ENCODE measurements at places on chromosomes 12 and 14.

GRCh38 chr14:43215524-43215923 is 1291.6 kb downstream of the FSCB start:
- DNase-seq, result no peak

DNA sequence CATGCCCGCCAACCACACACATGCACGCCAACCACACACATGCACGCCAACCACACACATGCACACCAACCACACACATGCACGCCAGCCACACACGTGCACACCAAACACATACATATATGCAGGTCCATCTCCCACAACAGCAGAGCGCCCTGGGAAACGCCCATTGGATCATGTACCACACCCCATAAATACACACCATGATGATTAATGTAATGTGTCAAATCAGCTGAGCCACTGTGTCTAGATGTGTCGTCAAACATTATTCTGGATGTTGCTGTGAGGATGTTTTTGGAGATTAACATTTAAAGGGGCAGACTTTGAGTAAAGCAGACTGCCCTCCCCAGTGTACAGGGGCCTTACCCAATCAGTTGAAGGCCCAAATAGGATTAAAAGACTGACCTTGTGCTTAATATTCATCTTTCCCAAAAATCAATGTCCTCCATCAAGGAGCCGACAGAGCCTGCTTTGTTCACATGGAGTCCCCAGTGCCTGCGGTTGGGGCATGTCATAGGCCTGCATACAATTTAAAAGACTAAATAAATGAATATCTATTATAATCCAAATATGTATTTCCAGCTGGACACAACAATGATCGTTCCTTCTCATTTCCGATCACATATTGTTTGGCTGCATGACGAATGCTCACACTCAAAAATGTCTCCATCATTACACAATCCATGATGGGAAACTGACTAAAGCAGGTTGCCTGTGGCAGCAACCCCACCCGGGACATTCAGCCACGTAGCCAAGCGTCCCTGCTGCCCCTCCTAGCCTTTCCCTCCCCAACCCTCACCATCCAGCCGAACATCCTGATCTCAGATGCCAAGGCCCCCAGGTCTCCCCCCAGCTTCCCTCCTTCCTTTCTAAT is 23.2 kb upstream of the BDKRB2 start:
- DNase-seq, result no peak

DNA sequence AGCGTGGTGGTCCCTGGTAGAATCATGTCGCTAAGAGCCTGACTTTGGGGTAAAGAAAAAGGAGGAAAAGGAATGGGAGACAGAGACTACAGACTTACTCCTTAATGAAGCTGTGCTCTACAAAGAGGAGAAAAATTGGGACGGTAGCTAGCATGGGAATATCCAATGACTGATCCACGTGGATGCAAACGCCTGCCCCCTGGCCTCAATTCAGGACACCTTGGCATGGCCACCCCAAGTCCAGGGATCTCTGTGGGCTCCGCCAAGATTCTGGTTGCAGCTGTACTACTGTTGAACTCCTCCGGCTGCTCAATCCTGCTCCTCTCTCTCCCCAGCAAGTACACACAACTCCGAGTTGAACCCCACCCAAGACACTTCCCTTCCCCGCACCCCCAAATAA is 70.5 kb upstream of the DIO3 start:
- no peak for DNase-seq

DNA sequence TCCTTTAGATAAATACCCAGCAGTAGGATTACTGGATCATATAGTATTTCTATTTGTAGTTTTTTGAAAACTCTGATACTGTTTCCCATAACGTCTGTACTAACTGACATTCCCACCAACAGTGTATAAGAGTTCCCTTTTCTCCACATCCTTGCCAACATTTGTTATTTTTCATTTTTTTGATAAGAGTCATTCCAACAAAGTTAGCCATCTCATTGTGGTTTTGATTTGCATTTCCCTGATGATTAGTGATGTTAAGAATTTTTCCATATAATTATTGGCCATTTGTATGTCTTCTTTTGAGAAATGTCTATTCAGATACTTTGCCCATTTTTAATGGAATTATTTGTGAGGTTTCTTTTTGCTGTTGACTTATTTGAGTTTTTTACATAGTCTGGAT is 486.0 kb downstream of the FLRT2 start:
- no peak for DNase-seq

GRCh38 chr12:89883630-89884389 is 175.2 kb upstream of the ATP2B1 start:
- DNase-seq, result no peak

GRCh38 chr12:39595928-39596327 is 23.7 kb downstream of the ABCD2 start:
- no peak for DNase-seq

GRCh38 chr12:25866586-25867378 is 91.7 kb upstream of the RASSF8 start:
- DNase-seq, result no peak

DNA sequence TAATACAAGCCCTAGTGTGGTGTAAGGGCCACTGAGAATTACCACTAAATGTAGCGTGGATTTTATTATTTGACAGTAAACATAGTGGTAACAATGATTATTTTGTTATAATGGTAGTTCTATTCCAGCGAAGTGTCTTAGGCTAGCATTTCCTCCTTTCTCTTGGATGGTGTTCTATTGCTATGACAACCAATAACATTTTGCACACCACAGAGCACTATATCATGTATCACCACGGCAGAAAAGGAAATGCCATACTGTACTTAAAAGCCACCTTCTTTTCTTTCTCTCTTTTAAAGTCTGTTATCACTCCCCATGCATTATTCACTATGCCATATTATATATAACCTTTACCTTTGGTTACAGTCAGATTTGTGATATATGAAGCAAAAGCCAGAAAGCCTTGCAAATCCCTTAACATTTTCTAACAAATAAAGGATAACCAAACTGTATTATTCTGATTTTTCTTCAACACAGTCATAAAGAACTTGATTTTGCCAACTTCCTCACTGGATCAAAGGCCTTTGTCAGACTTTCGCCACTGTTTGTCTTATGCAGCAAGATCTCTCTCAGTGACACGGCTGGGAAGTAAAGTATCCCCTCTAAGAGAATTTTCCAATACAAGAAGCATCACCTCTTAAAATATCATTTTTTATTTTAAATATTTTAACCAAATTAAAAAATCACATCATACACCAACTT is 195.8 kb downstream of the FOXN3 start:
- no peak for DNase-seq

- no peak for DNase-seq
Measured at GRCh38 chr12:1926251-1926657, 7.8 kb upstream of the CACNA2D4 start.

DNA sequence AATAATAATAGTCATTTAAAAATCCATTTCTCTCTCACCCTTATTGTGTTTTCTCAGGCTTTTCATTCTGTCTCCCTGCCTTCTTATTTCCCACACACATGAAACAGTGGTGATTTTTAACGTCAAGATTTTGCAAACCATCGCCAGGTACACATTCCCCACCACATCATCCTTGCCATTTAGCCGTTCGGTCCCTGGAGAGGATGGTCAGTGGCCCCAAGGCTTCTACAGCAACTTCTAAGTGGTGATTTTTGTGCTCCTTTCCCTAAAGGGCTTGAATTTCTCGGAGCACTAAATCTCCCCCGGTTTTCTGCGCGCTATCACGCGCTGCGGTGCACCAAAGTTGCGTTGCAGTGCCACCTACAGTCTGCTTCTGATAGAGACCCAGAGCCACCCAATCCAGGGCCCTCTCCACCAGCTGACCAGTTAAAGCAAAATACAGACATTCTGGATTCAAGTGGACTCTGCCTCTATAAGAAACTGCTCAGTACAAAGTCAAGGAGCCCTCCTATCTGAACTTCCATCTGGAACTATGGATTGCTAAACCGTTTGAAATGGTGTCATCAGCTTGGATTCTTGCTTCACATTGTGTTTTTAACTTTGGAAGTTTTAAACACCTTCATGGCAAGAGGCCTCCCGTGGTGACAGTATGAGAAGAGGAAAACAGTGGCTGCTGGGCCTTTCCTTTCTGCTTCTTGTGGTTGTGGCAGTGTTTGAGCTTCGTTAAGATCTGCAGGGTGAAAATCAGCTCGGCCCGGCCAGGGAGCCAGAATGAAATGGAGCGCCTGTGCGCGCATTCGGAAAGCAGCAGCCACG is 234.0 kb downstream of the SPTSSA start:
- peak; percentile 63 for DNase-seq

DNA sequence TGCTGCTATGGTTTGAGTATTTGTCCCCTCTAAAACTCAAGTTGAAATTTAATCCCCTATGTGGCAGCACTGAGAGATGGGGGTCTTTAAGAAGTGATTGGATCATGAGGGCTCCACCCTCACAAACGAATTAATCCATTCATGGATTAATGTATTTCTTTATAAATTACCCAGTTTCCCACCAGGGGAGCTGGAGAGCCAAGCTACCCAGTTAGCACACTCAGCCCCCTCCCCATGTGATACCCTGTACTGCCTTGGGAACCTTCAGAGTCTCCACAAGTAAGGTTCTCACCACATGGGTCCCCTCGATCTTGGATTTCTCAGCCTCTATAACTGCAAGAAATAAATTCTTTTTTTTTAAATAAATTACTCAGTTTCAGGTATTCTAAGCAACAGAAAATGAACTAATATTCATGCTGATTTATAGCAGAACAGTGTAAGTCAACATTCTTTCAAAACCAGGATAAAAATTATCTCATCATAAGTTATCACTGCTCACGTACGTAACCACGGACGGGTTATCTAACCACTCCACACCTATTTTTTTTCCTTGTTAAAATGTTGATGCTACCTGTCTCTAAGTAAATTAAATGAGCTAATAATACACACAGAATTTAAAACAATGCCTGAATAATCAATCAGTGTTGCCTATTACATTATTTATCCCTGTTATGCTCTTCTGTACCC is 3.6 kb downstream of the NAP1L1 start:
- DNase-seq, result no peak

- peak; percentile 85 for DNase-seq
Measured at GRCh38 chr12:55729819-55730818, 1.3 kb upstream of the CD63 start.

- DNase-seq, result peak; percentile 38
Measured at GRCh38 chr12:52582971-52583456, 9.4 kb upstream of the KRT74 start.

DNA sequence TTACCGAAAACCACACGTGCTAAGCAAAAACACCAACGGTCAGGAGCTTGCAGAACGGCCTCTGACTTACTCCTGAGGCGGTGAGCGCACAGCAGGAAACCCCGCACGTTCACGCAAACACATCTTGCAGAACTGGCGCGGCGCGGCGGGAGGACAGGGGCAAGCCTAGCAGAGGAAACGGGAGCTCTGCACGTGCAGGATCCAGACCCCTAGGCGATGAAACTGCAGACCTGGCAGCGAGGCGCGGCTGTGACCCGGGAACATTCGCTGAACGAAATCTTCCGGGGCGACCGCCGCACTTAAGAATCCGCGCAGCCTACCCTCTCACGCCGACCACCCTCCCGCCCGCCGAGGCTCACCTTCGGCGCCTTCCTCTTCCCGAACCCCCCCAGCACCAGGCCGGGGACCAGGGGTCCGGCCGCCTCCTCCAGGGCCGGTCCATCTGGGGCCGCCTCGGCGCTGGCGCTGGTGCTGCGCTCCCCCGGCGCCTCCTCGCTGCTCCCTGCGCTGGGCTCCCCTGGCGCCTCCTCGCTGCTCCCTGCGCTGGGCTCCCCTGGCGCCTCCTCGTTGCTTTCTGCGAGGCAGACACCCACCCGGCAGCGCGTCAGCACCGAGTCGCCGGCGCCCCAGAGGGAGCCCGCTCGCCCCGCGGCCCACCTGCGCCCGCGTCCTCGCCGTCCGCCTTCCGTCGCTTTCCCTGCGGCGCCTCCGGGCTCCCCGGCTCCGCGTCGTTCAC is 615 bp downstream of the DDX51 start:
- no peak for DNase-seq

GRCh38 chr14:90518941-90519256 is 122.1 kb downstream of the CALM1 start:
- peak; percentile 66 for DNase-seq

DNA sequence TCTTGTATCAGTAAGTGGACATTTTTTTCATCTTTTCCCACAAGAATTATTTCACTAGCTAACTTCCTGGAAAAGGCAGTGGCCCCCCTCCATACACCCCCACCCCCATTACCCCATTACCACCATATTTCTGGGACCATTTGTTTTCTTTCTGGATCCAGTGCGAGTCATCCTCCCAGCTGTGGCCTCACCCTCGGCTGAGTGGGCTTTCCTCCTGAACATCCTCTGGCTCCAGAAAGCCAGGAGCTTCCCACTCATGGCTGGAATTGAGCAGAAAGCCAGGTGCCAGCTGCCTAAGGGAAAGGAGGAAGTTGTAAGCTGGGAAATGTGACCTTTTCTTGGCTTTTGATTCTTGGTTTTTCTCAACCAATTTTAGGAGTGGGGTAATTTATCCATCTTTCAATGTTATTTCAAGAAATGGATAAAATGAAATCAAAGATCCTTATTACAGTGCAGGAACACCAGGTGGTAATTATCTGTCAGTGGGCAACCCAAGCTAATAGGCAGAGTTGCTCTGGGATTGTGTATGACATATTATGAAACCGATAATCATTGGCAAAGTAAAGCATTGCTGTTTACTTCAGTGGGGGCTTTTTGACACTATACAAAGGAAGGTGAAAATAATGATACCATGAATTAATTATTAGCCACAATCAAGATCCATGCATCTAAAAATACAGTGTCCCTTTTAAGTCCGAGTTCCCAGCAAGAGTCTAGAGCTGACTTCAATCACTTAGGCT is 124.6 kb downstream of the KICS2 start:
- no peak for DNase-seq

- DNase-seq, result no peak
Measured at GRCh38 chr14:84750284-84750683, 779.7 kb upstream of the FLRT2 start.

- DNase-seq, result no peak
Measured at GRCh38 chr12:11861155-11861863, 209.4 kb upstream of the BCL2L14 start.

DNA sequence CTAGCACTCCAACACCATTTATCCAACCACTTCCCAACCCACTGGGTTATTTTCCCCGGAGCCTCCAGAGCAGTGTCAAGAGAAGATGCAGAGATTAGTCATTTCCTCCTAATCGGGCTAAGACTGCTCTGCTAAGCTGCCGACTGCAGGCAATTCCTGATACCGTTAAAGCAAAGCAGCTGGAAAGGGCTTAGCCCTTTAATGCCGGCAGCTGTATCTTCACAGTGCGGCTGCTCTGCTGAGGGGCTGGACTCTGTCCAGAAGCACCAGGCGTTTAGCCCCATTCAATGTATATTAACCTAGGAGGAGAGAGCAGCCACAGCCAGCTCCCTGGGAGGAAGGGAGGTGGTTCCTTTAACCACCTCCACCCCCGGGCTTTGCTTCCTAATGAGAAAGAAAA is 11.1 kb downstream of the AQP6 start:
- DNase-seq, result no peak
